NB4 (cell line): ENCODE measurements at places on chromosomes 12 and 14.

DNA sequence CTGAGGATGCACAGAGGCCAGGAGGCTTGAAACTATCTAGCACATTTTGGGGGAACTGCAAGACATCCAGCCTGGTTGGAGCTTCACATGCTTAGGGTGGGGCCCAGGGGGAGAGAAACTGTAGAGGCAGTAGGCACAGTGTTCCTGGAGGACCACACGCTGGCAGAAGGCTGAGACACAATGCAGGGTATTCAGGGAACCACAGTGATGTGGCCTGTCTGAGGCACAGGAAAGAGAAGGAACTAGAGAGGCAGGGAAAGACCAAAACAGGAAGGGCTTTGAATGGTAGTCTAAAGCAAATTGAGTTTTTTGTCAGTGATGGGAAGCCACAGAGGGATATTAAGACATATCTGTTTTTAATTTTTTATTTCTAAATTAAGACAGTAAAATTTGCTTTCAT lies 100.2 kb upstream of the PRICKLE1 start:
- no peak for DNase-seq

DNA sequence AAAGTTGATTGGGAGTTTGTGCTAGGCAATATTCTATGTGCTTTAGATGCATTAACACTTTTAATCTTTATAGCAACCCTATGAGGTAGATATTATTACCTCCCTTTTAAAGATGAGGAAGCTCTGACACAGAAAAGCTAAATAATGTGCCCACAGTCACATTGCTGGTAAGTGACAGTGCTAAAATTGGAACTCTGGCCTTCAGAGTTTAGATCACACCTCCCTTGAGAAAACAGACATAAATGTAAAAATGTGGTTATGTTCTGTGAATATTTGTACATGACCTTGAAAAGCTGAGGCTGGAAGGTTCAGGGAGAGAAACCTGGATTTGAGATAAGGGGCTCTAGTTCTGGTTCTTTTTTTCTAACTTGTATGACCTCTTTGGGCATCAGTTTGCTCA lies 1.9 kb downstream of the ABHD4 start:
- no peak for DNase-seq

GRCh38 chr14:93683226-93683625 lies 105.1 kb downstream of the PRIMA1 start:
- DNase-seq: peak; percentile 74

GRCh38 chr14:70904373-70904772 lies 2.9 kb upstream of the PCNX1 start:
- DNase-seq: no peak

- no peak for DNase-seq
Measured at GRCh38 chr14:86217523-86217922, 687.6 kb downstream of the FLRT2 start.
